ENCODE measurements at places on chromosomes 12 and 14.

- peak; percentile 80 for DNase-seq
These were observed 36.4 kb upstream of the STON2 start for GRCh38 chr14:81436296-81437138.

GRCh38 chr12:55925870-55926737 lies 1.6 kb downstream of the PYM1 start:
- DNase-seq: no peak

GRCh38 chr12:18990856-18991255 lies 138.7 kb upstream of the PLEKHA5 start:
- DNase-seq: no peak

- no peak for DNase-seq
These were observed 129.7 kb upstream of the TMPO start for GRCh38 chr12:98385641-98386040.

- DNase-seq: no peak
These were observed 117.7 kb upstream of the RPL10L start for GRCh38 chr14:46769292-46769691.

- DNase-seq: no peak
These were observed 9.2 kb upstream of the P2RX7 start for GRCh38 chr12:121123488-121123887.

DNA sequence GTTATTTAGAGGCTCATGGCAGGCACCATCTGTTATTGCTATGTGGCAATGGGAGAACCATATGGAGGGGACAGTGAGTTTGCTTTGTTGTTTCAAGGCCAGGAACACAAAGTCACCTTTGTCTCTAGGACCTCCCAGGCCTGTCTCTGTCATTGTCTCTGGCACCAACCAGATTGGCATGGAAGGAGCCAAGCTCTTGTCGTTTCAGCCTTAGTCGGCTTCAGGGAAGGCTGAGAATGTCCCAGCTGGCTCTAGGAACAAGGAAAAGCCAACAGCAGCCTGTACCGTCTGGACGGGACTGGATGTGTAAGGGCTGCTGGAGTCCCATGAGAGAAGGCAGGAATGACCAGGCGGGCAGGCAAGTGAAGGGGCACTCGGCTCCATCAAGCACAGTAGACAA lies 29.2 kb downstream of the RPH3A start:
- no peak for DNase-seq

- no peak for DNase-seq
These were observed 49.5 kb downstream of the DCAF4 start for GRCh38 chr14:72975770-72976169.

DNA sequence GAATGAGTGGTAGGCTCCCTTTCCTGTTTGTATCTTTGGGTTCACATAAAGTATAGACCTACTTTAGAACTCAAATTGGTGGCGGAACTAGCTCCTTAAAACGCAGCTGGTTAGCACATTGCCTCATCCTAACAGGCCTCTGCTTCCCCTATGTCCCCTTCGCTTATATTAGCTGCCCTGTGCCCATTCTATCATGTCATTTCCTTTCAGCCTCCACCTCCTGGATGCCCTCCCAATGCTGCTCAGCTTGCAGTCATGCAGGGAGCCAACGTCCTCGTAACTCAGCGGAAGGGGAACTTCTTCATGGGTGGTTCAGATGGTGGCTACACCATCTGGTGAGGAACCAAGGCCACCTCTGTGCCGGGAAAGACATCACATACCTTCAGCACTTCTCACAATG lies 3.5 kb downstream of the DAZAP2 start:
- DNase-seq: no peak

DNA sequence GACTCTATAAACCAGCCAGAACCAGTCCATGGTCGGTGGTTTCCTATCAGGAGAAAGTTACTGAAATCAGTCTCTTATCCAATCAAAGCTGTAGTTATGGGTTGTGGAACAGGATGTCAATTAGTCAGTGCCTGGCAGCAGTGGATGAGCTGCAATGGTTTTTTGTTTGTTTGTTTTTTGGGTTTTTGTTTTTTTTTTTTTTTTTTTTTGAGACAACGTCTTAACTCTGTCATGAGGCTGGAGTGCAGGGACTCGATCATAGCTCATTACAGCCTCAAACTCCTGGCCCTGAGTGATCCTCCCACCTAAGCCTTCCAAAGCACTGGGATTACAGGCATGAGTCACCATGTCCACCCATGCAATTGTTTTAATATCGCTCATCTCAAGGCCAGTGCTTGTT lies 113.3 kb upstream of the CAND1 start:
- DNase-seq: no peak

DNA sequence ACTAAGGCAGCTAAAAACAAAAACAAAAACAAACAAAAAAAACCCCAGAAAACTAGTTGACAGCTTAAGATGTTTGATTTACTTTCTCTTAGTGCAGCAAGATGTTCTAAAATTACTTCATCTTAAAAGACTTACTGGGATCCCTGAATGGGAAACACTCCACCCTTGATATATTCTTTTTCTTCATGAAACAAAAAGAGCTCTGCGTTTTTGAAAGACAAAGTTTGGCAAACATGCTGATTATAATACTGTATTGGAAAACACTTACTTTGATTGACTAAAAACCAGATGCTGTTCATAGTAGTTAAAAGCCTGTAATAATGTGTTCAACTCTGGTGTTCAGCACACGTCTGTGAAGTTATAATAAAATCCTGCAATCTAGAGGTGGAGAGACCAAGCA lies 136.8 kb downstream of the SRGAP1 start:
- DNase-seq: no peak
